ENCODE measurements at places on chromosomes 6 and 20.
A peak's percentile ranks its signal among the peaks of the same experiment; 100 is the strongest.

GRCh38 chr20:54347166-54347833, 128.1 kb upstream of the DOK5 start:
- no peak for DNase-seq

- DNase-seq = peak; percentile 87
These were observed at the start of gene LAMA5 for GRCh38 chr20:62367136-62367632. Gene LAMA5, minus strand, starts transcription at chr20:62367312. Its CDS starts 67 bp downstream, at chr20:62367245.

- DNase-seq = no peak
These were observed 446.7 kb downstream of the BCKDHB start for GRCh38 chr6:80553071-80553740.

DNA sequence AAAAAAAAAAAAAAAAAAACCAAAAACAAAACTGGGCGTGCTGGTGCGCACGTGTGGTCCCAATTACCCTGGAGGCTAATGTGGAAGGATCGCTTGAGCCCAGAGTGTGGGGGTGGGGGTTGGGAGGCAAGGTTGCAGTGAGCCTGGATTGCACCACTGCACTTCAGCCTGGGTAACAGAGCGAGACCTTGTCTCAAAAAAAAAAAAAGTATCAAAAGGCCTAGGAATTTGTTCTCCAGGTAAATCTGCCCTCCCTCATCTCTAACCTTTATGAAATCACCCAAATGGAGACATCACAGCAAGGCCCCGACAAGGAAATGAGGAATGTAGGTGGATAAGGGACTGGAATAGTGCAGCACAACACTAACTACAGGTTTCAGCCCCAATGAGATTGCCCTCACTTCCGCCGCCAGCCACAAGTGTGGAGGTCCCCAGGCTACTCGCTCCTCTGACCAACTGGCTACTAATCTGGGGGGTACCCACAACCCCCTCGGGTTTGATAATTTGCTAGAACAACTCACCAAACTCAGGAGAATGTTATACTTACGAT, 36.8 kb upstream of the DDR1 start:
- no peak for DNase-seq

DNA sequence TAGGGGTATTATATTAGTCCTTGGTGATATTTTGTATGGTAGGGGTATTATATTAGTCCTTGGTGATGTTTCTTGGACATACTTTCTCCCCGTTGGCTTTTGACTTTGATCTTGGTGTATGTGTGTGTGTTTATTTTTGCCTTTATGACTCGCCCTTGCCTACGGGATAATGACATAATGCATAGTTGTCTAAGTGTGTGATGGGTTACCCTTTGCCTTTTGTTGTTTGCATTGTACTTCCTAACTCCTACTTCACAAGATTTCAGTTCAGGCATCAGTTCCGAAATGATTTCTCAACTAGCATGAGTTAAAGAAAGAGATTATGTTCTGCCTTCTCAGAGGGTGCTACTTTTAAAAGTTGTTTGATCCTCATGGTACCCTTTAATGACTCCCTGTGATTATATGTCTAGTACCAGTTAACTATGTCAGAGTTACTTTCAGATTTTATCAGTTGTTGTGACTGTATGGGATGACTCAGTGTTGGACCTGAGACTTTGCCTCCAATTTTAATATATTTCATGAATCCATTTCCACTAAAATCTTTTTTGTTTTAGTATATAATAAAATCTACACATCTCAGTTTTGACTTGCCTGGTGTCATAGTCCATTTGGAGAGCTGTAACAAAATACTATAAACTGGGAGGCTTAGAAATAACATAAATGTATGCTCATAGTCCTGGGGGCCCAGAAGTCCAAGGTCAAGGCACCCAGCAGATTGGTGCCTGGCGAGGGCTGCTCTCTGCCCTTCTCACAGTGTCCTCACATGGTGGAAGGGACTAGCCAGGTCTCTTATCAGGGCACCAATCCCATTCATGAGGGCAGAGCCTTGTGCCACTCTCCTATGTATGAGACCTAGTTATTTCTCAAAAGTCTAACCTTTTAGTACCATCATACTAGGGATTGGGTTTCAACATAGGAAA, 34.1 kb downstream of the CDYL start:
- DNase-seq = no peak

GRCh38 chr6:168208854-168209253, 110.7 kb downstream of the DACT2 start:
- DNase-seq = peak; percentile 21

DNA sequence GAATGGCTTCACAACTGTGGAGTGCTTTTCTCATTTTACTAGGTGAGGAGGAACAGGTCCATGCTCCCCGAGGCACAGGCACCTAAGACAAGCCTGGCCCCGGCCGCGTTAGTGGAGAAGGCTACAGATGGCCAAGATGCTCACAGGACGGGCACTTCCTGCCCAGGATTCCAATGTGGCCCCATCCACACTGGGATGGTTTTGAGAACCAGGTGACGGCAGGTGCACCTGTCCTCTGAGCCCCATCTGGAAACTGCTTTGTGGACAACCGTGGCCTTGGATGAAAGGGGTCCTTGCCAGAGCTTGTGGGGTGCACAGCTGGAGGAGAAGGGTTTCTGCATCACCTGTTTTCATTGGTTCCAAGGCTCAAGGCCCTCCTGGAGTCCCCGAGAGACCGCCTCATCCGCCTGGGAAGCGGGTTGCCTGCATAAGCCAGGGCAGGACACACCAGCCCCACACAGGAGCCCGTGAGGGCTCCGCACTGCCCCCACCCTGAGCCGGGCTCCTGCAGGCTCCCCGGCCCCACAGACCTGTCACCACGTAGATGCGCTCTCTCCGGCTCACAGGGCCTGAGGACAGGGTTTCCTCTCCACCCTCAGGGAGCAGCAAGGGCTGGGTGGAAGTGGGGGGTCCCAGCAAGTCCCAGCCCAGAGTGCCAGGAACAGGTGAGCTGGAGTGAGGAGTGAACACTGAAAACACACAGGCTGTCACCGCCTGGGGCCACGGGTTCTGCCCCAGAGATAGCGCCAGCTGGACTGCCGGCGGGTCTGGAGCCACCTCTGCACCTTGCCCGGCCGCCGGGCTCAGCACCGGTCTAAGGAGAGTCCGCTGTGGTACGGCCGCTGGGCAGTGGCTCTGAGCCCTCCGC, 18.3 kb downstream of the NTSR1 start:
- no peak for DNase-seq

DNA sequence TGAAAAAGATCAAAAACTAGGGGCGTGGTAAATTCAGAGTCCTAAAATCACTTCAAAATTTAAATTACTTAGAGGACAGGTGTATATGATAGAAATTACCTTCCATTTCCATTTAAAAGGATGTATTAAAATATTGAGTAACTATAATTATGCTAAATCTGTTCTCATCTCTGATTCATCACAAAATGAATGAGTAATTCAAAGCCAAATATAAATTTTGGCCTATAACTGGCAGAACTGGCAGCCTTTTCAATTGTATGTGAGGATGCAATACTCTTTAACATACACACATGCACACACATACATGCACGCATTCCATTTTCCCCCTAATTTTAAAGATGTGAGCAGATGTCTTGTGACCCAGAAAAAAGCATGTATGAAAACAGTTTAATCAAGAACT, 194.6 kb downstream of the EPM2A start:
- DNase-seq = no peak

DNA sequence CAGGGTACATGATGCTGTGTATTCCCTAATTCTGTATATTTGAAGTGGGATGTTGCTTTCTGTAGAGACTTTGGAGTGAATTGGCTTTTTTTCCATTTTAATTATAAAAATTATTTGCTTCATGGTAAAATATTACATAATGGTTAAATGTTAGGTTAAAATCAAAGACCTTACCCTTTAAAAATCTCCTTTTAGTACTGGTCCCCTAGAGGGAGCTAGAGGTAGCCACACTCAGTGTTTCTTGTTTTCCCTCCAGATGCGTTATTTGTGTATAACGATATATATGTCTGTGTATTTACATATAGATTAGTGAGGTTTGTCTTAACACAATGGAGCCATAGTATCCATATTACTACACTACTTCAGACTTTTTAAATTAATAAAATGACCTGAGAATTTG, 146.7 kb downstream of the PLCB4 start:
- DNase-seq = no peak

DNA sequence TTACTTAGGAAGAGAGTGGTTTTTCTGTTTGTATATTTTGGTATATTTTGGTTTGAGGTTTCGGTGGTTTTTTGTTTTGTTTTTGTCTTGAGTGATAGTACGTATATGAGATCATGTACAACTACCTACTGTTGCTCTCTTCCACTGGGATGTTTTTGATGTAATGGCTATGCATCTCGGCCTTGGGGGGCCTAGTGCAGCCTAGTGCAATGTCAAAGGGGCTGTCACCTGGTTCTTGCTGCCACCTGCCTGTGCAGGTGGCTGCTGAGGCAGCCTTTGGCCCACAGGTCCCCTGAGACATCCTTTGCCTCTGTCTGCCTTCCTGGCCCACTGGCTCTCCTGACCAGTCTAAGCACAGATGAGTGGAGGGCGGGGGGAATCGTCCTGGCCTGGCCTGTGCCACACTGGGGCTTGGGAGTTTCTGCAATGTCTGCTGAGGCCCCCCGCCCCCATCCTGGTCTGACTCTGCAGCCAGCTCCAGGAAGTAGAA, 546.6 kb downstream of the CD83 start:
- no peak for DNase-seq

GRCh38 chr6:109117346-109118035, 22.2 kb downstream of the CEP57L1 start:
- DNase-seq = no peak

DNA sequence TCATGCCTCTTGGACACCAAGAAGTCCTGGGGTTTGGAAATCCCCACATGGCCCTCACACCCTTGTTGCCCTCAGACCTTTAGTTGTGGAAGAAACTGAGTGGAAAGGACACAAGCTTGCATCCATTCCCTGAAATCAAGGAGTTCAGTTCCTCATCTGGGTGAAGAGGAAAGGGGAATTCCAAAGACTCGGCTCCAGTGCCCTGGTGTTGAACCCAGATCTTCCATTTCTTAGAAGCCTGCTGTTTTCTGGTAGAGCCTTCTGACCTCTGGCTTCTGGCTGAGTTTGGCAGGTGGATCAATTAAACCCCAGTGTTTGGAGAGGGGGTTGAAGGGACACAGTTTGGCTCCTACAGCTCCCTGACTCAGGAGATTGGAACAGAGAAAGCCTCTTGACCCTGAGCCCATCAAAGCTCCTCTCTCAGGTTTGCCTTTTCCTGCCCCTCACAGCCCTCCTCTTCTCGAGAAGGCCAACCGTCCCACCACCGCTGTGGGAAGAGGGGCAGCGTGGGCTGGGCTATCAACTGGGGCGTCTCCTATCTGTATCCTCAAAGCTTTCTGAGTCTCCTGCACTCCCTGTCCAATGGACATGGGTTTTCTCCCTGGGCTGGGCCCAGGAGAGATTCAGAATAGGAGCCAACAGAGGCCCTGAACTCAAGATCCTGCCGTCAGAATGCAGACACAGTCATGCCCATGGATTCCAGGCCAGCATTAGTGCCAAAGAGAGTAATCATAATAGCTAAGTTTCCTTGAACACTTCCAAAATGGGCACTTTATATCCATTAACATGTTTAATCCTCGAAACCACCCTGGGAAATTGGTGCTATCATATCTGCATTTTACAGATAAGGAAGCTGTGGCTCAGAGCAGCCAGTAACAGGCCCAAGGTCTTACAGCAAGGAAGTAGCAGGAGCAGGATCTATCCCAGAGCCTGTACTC, 146.2 kb downstream of the VEGFA start:
- DNase-seq = no peak

DNA sequence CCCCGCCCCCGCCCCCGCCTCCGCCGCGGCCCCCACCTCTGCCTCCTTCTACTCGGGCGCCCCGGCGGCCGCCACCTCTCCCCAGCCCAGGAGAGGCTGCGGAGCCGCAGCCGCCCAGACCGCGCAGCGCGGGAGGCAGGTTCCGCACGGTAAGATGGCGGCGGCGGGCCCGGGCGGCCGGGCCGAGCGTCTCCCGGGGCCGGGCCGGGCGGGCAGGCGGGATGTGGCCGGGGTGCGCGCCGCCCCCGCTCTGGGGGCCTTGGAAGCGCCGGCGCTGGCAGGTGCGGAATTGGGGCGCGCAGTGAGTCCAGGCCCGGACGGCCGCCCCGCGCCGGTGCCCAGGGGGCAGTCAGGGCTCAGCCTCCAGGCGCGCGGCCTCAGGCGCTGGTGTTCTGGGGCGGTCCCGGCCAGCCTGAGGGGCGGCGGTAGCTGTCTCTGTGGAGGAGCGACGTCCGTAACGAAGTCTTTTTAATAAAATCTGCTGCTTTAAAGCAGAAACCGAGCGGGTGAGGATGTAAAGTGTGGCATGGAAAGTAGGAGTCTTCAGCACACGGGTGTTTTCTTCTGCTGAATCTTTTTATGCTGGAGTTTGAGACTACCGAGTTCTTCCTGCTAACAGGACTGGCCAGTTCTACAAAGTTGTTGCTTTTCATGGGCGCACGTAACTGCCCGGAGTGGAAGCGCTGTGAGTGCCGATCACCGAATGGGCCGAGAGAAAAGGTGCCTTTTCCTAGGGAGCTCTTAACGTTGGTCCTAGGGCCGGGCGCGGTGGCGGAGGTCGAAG, at the start of gene GID8:
Gene GID8, plus strand, starts transcription at position 43 of the 784 bp plus-strand sequence. CDS start 3,356 bp downstream, outside the sequence.
- no peak for DNase-seq

DNA sequence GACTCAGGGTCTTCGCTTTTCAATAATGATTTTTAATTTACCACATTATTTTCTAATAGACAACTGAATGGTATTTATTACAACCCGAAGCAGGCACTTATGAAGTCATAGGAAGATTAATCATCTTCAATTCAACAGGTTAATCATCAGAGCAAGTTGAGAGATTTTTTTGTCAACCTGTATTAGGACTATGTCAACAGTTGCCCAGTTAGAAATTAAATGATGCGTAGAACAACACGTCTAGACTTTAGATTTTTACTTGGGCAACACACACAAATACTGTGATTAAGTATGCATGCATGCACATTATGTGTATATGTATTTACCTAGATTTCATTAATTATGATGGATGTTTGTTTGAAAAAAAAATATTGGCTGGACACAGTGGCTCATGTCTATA, 4.3 kb downstream of the ILRUN start:
- DNase-seq = no peak

- peak; percentile 70 for DNase-seq
These were observed 1.9 kb downstream of the JARID2 start for GRCh38 chr6:15247500-15248450.

DNA sequence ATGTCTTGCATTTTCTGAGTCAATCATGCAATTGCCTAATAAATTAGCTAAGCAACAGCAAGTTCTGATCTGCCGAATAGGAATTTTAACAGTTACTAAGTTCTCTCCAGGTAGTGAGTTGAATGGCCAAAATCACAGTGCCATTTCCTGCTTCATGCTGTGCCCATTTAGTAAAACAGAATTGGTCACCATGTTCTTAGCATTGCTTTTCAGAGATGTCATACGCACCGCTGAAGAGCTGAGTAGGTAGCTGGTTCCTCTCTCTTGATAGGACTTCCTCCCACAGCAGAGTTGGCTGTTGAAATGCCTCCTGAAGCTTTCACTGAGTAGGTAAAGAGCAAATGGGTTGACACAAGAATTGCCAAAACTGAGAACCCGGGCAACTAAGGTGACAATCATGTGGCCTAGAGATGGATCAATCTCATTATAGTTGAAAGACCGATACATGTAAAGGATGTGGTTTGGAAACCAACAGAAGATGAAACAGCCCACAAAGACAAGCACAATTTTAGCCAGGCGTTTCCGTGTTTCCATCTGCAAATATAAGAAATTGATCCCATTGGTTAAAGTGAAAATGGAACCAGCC, 57.1 kb upstream of the GJE1 start:
- DNase-seq = no peak

Data from K562 (cell line).